ENCODE measurements at places on chromosomes 3 and 15.
A peak's percentile ranks its signal among the peaks of the same experiment; 100 is the strongest.

DNA sequence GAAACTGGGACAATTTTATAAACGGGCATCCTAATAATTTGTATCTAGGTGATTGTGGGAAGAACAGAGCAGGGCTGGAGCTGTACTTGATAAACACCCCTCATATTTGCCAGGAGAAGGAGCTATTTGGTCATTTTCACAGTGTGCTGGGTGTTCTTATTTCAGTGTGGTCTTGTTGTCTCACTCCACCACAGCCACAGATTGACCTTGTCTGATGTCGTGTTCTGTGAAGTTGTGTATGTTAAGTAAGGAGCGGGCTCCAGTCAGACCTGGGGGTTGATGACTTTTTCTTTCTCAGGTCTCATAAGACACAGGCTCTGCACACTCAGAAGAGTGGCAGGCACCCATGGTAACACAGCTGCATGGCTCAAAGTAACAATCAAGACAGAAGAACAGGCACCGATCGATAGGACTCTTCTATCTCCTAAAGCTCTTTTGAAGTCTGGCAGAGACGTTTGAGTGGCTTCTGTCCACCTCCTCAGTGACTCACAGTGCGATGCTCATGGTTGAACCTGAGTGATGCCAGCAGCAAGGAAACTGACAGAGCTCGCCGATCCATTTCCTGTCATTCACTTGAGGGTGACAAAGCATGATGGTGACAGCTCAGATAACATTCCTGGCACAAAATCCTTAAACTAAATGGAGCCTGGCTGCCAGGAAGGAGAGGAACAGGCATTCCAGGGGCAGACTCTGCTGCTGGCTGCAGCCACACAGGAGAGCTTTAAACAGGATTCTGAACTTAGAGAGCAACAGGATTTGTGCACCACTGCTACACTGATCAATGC, 20.8 kb downstream of the DPH3 start:
- DNase-seq: no peak

GRCh38 chr15:65400760-65401610, 21.8 kb downstream of the IGDCC4 start:
- peak; percentile 88 for DNase-seq

DNA sequence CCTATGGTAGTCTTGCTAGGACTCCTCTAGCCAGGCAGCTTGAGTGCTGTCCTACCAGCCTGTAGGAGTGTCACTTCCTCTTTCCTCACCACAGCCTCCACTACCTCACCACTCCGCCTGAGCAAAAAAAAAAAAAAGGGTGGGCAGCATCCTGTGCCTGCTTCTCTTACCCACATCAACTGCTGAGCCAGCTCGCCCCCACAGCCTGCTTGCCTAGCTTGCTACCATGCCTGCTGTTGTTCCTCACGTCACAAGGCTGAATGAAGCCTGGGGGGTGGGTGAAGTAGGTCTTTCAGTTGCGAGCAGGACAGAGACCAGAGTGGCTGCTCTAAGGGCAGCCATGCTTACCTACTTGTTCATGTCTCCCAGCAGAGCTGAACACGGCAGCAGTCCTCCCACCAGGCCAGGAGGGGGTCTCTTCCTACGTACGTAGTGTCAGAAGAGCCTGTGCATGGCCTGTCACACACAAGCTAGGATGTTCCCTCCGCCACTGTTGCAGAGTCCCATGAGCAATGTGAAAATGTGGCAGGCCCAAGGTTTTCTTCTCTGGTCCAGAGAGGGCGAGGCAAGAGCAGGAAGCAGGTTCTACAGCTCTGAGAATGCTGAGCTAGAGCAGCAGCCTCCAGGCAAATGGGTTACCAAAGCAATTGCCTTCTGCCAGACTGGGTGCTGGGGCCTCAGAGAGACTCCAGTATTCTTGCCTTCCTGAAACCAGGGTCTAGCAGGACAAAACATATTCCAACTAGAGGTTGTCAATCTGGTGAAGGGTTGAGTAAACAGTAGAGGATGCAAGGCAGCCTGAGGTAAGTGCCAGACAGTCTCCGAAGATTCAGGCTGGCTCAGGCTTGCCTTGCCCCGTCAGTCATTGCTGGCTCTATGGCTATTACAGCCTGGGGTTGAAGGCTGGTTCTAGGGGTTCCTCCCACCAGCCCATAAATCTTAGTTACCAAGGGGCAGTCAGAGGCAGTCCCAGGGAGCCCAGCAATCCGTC, 8.1 kb downstream of the PPM1M start:
- no peak for DNase-seq

- no peak for DNase-seq
These were observed 90.0 kb upstream of the ADPGK start for GRCh38 chr15:72873379-72874233.

DNA sequence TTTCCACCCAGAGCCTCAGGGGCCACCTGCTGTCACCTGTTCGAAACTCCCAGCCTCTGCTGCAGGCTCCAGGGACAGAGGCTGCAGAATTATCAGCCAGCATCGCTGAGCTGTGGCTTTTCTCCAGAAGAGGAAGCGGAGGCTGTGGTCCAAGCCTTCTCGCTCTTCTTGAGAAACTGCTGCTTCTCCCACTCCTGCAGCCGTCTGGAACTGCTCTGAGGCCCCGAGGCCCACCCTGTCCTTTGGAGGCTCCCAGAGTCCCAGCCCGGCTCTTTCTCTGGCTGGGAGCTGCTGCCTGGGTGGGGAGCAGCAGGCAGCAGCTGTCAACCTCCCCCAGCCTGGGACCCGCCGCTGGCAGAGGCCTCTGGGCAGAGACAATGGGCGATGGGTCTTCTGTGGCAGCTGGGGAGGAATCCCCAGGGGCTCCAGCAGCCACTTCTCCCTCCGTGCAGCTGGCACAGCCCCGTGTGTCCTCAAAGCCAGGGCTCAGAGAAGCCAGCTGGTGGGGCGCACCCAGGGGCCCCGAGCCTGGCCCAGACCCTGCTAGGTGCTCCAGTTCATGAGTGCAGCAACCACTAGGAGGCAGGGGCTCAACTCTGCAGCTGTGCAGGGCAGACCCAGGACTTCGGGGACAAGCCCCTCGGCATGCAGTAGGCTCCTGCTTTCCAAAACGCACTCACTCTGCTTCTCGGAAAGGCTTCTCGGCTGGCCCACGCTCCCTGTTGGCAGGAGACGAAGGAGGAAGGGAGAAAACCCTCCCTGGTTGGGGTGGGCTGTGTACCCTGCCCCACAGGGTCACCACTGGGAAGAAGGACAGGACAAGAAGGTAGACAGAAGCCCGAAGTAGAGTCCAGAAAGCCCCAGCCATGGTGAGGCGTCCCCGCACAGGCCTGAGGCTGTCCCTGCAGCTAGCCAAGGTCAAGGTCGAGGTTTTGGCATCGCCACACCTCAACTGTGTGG, 49.9 kb upstream of the FURIN start:
- no peak for DNase-seq

DNA sequence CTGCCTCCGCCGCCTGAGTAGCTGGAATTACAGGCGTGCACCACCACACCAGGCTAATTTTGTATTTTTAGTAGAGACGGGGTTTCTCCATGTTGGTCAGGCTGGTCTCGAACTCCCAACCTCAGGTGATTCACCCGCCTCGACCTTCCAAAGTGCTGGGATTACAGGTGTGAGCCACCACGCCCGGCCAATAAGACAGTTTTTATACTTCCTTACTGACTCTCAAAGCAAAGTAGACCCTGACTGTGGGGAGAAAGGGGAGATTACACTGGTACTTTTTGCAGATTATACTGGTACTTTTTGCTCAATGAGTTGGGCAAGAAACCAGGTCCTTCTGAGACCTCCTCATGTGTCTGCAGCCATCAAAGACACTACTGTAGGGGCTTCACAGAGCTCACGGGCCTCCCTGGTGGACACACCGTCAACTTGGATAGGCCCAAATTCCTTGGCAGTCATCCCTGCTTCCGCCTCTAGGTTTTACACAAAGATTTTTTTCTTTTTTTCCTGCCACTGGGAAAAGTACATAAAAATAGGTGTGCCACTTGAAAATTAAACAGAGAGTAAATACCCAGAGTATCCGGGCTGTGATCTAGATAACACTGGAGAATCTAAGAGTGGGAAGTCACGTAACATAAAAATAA, 143.3 kb upstream of the WNT5A start:
- DNase-seq: no peak

DNA sequence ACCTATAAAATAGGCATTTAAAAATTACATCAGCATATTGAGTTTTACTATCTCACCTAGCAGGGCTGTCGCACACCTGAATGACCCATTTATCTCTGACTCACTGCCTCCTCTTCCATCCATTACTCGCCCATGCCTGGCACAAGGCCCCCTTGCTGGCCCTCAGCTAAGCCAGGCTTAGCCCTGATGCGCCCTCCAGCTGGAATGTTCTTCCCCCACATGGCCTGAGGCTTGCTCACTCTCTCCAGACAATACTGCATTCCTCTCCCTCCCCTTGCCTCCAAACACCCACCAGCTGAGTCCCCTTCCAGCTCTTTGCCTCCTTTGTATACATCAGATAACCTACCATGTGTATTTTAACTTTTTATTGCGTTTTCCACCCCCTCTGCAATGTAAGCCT, 7.2 kb downstream of the SH3BP5 start:
- DNase-seq: no peak

DNA sequence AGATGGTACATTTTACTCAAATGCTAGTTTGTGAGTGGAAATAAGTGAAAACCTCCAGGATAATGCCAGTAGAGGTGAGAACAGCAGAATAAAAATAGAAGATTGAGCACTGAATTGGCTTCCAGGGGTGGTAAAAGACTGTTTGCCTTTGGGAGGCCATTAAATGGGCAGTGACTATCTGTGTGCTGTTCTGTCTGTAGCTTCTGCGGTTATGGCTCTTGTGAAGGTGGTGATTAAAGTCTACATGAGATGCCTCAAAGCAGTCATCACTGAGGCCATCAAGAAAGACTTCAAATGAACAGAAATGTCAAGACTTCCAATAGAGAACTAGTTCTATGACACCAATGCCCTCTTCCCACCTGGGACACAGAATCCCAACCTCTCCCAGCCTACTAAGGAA, 108.8 kb downstream of the EFHB start:
- no peak for DNase-seq

DNA sequence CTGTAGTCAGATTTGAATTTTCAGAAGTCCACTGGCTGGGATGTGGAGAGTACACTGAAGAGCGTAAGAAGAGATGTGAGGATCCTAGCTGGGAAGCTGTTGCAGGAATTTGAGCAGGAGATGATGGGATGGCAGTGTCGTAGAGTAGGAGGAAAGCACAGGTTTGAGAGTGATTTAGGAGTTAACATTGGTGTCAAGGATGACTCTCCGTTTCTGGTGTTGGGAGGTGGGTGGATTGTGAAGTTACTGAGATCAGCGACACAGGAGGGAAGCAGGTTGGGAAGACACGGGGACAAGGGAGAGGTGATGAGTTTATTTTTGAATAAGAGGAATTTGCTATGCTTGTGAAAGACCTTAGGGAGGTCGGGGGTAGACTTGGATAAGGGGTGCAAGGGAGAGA, 434.2 kb upstream of the TPM1 start:
- DNase-seq: no peak

DNA sequence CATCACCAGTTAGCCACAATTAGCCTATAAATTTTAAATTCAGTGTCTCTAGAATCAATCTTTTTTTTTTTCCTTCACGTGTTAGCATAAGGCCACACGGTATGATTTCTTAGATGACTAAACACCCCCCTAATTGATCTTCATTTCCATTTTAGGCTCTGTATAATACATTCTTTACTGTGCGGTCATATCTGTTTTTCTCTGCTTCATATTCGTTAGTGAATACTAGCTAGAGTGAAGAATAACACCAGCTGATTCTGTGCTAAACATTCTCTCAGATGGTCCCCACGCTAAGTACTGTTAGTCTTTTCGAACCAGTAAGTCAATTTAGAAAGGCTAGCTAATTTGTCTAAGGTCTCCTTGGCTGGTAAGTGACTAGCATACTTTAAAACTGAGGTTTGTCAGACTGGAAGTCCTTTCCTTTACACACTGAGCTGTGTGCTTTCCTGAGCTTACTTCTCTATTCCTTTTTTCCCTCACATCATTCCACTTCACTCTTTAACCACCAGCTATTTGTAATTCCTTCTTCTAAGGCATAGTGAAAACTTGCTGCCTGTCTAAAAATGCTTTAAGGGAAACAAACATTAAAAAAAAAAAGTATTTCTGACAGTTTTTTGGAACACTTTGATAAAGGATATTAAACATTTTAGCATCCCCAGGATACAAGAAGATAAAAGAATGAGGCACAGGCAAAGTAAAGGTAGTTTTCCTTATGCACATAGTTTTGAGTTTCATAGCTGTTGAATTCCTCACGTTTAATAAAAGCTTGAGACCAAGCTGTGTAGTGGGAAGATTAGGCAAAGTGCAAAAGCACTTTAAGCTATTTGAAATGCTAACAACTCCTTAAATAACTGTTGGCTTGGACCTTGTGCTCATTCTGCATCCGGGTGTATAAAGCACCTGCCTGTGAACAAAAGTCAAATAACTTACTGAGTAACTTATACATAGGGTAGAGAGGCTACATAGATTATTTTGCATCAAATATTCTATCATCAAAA, 17.1 kb downstream of the ZFAND6 start:
- no peak for DNase-seq

DNA sequence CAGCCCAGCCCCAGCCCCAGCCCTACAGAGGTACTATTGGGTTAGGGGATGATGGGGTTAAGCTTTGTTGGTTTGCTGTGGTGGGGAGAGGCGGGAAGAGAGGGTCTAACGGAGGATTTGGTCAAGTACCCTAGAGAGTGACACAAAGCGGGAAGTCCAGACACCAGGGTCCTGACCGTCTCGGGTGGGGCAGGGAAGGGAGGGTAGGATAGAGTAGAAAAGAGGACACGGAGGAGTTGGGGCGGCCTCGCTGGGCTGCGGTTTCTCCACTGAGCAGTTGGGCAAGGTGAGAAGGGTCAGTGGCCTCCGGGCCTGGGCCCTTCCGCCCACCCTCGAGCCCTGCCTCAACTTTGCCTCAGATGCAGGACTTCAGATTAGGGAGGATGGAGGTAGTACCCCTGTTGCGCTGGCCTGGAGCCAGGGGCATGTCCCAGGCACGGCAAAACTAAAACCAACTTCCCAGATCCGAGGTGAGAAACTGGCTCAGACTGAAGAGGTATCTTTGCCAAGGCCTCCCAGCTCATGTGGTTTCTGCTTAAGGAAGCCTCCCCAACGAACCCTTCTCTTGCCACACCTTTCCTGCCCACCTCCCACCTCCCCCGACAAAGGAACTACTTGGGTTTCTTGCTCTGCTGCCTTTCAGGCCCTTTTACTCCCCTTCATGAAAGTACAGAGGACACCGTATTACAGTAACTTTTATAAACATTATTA, 551 bp downstream of the PML start:
- no peak for DNase-seq

DNA sequence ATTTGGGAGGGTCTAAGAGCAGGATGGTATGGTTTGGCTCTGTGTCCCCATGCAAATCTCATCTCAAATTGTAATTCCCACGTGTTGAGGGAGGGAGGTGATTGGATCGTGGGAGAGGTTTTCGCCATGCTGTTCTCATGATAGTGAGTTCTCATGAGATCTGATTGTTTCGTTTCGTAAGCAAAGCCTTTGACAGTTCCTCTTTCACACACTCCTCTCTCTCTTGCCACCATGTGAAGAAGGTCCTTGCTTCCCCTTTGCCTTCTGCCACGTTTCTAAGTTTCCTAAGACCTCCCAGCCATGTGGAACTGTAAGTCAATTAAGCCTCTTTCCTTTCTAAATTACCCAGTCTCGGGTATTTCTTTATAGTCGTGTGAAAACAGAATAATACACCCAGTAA, 553.7 kb downstream of the TAFA4 start:
- no peak for DNase-seq

- DNase-seq: no peak
These were observed 364.9 kb downstream of the NAALADL2 start for GRCh38 chr3:175224051-175224450.

GRCh38 chr3:62142331-62143085, 230.8 kb downstream of the FEZF2 start:
- no peak for DNase-seq

GRCh38 chr15:74809242-74809641, 3.4 kb upstream of the LMAN1L start:
- no peak for DNase-seq
